EL (cell line): ENCODE measurements at places on chromosomes 7 and 10.
A peak's percentile ranks its signal among the peaks of the same experiment; 100 is the strongest.

- no peak for DNase-seq
Observed at GRCh38 chr7:135970682-135971365, 6.3 kb downstream of the MTPN start.

DNA sequence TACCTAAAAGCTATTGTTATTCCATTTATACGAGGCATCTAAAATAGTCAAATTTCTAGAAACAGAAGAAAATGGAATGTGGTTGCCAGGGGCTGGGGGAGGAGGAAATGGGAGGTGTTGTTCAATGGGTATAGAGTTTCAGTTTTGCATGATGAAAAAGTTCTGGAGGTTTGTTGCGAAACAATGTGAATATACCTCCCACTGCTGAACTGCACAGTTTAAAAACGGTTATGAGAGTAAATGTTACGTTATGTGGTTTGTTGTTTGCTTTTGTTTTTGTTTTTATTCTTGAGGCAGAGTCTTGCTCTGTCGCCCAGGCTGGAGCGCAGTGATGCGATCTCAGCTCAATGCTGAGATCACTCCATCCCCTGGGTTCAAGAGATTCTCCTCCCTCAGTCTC is 64.9 kb upstream of the NRBF2 start:
- no peak for DNase-seq

DNA sequence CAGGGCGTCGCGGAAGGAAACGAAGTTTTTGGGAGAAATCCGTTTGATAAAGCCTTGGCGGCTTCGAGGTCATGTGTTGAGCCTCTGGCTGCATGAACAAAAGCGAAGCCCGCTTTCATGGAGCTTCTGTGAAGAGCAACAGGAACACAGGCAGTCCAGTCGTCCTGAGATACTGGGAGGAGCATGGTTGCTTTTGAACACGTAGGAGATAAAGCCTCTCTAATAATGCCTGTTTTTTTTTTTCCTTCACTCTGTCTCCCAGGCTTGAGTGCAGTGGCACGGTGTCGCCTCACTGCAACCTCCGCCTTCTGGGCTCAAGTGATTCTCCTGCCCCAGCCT is 473 bp upstream of the ZNF32 start:
- no peak for DNase-seq

GRCh38 chr7:77866786-77867536 is 68.4 kb downstream of the PHTF2 start:
- peak; percentile 79 for DNase-seq

GRCh38 chr10:44575601-44576380 is 190.9 kb upstream of the CXCL12 start:
- no peak for DNase-seq

DNA sequence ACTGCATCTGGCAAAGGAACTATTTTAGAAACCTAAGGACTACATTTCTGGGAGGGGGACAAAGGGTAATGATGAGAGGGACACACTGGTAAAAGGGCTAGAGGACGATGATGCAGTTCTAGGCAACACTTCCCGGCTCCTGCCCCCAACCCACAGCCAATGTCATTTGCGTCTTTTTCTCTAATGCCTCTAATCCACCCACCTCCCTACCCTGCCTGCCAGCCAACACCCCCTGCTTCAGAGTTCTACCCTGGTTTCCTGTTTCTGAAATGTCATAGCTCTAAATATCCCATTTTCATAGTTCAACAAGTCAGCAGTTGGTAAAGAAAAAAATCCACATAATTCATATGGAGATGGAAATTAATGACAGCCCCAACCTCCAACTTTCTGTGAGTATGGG is 79.0 kb downstream of the KIAA1549 start:
- DNase-seq = no peak

DNA sequence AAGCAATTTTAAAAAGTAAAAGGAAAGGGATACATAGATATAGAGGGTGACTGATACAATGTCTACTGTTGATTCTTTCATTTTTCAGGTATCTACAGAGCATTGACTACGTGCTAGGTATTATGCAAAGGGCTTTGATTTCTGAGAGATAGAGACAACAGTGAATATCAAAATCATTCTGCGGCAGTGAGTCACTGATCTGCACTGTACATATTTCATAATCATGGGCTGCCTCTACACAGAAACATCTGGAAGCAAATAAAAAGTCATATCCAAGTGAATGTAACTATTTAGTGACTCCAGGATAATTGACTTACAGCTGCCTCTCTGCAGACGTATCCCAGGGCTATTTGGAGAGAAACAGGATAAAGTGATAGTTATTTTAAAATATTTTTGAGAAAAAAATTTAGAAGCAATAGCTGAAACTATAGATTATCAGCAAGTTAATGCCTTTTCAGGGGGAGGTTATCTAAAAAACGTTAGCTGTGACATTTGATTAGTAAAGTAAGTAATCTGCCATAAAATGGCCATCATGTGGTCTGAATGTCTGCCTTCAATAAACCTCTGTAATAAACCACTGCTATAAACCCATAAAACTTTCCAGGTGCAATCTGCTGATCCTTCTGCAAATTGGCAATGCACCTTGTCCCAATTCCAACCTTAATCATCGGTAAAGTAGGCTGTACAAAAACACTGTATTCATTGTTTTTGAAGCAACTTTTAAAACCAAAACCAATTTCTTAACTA is 43.7 kb downstream of the CPXM2 start:
- peak; percentile 39 for DNase-seq

DNA sequence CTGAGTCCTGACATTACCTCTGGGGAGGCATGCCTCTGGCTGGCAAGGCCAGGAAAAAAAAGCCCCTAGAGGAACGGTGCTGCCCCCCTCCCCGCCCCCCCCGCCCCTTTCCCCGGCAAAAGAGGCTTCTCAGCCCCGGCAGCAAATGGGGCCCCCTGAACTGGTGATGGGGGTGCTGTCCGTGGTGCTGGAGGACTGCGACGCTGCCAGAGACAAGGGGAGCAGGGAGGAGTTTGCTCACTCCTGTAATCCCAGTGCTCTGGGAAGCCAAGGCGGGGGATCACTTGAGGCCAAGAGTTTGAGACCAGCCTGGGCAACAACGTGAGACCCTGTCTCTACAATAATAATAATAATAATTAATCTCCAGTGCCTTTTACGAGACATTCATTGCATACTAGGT is 23.7 kb downstream of the SRRM3 start:
- peak; percentile 15 for DNase-seq

- peak; percentile 74 for DNase-seq
Observed at GRCh38 chr10:77949167-77949566, 22.6 kb upstream of the DLG5 start.

GRCh38 chr10:59654007-59654406 is 55.6 kb downstream of the SLC16A9 start:
- no peak for DNase-seq

- DNase-seq = no peak
Observed at GRCh38 chr10:26408858-26409494, 29.2 kb upstream of the APBB1IP start.

DNA sequence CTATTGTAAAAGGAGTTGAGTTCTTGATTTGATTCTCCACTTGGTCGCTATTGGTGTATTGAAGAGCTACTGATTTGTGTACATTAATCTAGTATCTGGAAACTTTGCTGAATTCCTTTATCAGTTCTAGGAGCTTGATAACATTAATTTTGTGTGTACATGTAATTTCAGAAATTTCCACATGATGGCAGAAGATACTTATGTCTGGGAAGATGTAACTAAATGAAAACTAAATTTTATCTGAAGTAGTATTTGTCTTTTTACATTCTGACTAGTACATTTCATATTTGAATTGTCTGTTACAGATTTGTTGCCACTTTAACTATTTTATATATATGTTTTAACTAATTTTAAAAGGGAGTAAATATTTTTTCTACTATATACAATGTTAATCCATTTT is 27.6 kb downstream of the SDHAF3 start:
- DNase-seq = peak; percentile 29

DNA sequence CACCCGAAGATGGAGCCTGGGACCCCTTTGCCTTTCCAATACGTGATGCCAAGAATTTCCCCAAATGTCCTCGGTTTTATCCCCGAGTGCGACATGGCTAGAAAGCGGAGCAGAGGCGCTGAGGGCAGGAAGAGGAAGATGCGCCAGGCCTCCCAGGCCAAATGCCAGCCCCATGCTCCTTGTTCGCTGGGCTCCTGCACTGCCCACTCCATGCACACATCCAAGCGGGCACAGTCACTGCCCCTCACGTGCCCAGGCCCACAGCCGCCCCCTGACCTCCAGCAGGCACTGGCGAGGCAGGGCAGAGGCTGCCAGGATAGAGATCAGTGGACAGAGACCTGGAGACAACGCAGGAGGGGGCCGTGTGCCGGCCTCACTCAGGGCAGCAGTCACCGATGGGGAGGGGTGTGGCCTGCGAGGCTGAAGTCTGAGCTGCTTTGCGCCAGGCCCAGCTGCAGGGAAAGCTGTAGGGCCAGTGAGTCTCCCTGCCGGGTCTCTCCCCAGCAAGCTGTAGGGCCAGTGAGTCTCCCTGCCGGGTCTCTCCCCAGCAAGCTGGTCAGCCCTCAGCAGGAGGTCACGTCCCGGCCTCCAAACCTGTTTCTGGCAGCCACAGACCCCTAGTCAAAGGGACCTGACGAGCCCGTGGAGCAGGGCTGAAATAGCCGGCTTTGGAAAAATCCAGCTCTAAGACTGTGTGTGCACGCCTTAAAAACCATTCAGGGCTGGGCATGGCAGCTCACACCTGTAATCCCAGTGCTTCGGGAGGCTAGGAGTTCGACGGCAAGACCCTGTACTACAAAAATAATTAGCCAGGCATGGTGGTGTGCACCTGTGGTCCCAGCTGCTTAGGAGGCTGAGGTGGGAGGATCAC is 100.6 kb upstream of the DIP2C start:
- no peak for DNase-seq

DNA sequence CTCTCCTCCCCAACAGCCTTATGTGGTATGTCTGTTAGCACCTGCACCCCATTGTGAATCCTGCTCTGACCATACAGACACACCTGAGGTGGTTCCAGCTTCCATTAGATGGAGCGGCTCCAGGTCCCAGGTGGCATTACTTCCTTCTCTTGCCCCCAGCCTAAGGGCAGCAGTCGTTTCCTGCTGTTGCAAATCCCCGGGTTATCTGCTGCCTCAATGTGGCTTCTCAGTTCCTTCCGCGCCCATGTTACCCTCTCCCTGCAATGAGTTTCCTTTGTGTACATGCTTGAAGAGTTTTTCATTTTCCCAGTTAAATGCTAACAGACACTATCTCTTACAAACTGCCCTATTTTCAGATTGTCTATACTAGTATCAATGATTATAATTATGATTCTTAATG is 62.8 kb upstream of the PRKCQ start:
- no peak for DNase-seq

GRCh38 chr10:528173-529165 is 161.0 kb downstream of the DIP2C start:
- DNase-seq = no peak

GRCh38 chr7:100107125-100107737 is 5.8 kb downstream of the AP4M1 start:
- no peak for DNase-seq

DNA sequence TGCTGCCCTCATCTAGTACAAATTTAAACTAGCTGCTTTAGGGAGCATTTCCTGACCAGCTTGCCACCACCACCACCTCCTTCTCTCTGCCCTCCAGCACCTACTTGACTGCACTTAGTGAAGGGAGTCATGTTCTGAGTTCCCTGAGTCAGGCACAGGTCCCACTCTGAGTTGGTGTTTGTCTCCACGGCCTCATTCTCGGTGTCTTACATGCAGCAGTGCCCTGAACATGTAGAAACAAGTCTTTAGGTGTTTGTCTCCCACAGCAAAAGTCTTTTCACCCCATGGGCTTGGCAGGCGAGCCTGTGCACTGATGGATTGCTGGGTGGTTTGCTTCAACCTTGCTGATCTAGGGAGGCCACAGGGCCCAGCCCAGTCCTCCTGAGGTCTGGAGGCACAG is 16.9 kb downstream of the TSPAN14 start:
- no peak for DNase-seq

DNA sequence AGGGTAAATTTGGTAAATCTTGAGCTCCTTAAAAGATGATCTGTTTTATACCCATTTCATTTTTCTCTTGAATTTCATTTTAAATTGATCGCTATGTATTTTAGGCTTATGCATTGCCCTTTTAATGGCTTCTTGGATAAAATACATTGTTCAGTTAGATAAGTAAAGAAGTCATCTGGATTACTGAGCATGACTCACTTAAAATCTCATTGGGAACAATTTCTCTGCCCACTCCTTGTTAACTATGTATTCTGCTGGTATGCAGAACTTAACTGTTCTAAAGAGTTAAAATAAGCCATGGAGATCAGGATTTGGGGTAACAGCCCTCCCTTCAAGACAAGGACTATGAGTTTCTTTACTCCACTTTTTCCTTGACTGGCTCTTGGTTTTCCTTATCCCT is 134.2 kb downstream of the SND1 start:
- no peak for DNase-seq

DNA sequence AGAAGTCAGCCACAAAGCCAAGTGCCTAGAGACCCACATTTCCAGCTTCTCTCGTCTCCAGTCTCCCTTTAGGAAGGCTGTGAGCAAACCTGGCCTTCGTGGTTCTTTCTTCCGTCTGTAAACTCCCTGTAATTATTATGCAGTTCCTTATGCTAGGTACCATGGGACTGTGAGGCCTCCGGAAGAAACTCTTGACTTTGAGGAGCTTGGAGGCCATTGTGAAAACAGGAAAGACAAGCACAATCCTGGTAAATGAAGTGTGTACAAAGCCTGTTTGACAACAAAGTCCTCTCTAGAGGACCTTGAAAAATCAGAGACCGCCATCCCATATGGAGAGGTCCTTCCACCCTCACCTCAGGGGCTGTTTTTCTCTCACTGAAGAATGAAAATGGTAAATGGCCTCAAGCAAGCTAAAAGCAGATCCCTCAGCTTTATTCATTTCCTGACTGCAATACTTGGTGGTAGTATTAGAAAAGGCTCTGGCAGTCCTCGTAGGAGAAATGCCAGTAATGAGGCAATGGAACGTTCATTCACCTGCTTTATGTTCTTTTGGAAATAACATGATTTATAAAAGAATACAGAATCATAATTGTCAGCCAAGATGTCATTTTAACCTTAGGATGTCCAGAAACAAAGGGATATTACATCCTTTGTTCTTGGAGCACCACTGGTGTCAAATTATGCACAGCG is 926.4 kb downstream of the LRMDA start:
- DNase-seq = no peak

DNA sequence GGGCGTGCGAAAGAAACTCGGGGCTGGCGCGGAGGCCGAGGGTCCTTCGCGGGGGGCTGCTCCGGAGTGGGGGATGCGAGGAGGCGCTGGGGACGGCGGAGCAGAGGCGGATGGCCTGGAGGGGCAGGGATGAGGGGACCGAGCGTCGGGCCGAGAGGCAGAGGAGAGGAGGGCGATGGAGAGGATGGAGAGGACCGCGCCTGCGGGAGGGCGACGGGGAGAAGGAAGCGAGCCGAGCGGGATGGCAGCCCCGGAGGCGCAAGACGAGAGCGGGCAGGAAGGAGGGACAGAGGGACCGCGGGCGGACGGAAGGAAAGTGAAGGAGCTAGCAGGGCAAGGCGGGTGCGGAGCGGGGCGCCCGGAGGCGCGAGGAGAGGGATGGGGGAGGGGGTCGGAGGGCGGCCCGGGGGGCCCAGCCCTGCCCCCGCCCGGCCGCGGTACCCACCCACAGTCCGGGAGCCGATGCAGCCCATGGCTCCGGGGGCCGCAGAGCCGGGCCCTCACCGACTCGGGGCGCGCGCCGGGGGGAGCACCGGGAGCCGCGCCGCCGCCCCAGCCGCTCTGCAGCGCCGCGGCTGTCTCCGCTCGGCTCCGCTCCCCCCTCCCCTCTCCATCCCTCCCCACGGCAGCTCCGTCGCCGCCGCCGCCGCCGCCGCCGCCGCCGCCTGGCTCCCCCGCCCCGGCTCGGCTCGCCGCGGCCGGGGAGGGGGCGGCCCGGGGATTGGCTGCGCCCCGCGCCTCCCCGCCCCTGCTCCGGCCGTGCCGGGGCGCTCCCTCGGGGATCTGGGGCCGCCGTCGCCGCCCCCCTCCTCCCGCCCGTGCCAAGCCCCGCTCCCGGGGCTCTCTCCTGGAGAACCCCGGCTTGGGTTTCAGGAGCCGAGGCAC is at the start of gene FAM131B:
Gene FAM131B (minus strand): TSS at position 583 of the 885 bp plus-strand sequence. CDS start 110 bp downstream, at position 473.
- peak; percentile 28 for DNase-seq
